Inflammatory macrophage (primary cell): ENCODE measurements at places on chromosomes 4 and X.

GRCh38 chrX:1108501-1109445 lies 103.7 kb downstream of the CRLF2 start:
- no peak for DNase-seq

- DNase-seq: no peak
These were observed 1650.6 kb upstream of the IGFBP7 start for GRCh38 chr4:58760737-58761136.

DNA sequence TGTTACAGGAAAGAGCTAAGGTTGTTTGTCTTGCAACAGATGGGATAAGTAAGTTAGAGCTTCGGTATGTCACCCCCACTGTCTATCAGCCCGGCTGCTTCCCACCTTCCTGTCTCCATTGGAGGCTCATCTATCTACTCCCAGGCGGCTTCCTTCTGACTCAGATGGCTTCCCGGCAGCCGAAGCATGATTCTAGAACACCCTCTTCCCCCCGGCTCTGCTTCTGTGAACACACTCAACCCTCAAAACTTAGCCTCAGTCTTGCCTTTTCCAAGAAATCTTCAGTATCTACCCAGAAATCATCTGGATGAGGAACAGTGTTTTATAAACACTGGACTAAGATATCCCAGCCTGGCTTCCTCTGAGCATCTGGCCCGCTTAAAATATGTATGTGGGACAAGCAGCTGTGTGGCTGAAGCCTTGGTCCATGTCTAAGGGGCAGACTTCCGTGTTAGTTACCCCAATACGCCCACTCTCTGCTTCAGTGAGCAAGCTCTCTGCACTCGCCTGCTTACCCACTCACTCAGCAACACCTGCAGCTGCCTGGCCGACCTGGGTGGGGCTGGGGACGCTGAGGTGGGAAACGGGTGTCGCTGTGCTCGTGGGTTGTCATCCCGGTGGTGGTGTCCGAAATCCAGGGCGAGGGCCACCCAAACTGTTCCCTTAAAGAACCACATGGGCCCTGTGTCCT lies 12.0 kb upstream of the SLC2A9 start:
- DNase-seq: peak; percentile 59

GRCh38 chr4:48830706-48831531 lies at the start of gene OCIAD1:
OCIAD1 (plus strand) TSS chr4:48831088; CDS start chr4:48832625, 1,537 bp downstream.
- DNase-seq: peak; percentile 99

DNA sequence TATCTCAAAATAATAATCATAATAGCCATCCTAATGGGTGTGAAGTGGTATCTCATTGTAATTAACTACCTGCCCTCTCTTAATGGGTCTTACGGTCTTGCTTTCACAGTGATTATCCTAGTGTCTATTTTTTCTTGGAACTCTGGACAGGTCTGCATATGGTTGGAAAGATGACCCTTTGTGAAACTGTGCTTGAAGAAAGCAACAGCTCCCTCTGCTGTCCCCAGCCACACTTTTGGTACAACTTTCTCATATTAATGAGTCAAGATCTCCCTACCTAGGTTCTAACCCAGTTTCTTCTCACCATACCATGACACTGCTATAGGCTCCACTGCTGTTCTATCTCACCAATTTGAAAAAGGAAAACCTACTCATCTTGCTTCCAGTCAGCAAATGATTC lies 2.4 kb downstream of the TFDP3 start:
- no peak for DNase-seq

DNA sequence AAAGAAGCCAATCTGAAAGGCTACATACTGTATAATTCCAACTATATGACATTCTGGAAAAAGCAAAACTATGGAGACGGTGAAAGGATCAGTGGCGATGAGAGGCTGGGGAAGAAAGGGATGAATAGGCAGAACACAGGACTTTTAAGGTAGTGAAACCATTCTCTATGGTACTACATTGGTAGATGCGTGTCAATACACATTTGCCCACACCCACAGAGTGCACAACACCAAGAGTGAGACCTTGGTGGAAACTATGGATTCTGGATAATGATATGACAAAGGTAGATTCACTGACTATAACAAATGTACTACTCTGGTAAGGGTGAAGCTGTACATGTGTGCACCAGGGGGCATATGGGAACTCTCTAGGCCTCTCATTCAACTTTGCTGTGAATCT lies 134.5 kb downstream of the FBXW7 start:
- DNase-seq: no peak

GRCh38 chr4:121951521-121952110 lies at the start of gene TRPC3:
TRPC3 (minus strand) TSS chr4:121952060; CDS start chr4:121951680, 380 bp downstream.
- peak; percentile 29 for DNase-seq

DNA sequence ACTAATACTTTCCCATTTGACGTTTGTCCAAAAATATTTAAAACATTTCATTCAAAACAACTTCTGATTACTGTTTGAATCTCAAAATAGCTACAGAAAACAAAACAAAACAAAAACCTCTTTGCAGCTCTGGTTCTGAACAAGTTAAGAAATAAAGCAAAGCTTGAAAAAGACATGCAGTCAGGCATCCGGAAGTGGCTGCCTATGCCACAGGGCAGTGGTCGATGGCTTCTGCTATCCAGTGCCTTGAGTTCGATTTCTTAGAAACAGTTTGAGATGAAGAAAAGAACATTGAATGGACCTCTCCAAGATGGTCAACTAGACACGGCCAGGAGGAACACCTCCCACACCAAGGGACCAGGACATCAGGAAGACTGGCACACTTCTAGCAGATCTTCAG lies 125.3 kb downstream of the SCFD2 start:
- no peak for DNase-seq

DNA sequence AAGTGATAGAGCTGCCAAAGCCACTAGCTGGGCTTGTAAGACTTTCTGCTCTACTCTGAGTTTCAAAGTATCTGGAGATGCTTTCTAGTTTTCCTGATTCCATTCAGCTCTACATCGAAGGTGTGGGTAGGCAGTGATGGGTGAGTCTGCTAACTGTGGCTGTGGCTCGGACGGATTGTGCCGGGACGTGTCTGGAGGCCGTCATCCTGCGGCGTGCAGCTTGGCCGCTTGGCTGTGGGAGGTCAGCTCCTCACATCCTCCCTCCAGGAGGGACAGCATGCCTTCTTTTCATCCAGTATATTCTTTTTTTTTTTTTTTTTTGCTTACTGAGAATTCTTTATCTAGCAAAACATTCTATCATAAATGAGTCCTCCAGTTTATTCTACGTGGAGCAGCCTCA lies 77.9 kb upstream of the AADAT start:
- DNase-seq: no peak

- no peak for DNase-seq
These were observed 618.6 kb downstream of the DMD start for GRCh38 chrX:32592786-32593185.

GRCh38 chr4:101289306-101289705 lies 58.0 kb downstream of the PPP3CA start:
- peak; percentile 16 for DNase-seq

- peak; percentile 20 for DNase-seq
These were observed 47.9 kb downstream of the STARD8 start for GRCh38 chrX:68695206-68695845.

DNA sequence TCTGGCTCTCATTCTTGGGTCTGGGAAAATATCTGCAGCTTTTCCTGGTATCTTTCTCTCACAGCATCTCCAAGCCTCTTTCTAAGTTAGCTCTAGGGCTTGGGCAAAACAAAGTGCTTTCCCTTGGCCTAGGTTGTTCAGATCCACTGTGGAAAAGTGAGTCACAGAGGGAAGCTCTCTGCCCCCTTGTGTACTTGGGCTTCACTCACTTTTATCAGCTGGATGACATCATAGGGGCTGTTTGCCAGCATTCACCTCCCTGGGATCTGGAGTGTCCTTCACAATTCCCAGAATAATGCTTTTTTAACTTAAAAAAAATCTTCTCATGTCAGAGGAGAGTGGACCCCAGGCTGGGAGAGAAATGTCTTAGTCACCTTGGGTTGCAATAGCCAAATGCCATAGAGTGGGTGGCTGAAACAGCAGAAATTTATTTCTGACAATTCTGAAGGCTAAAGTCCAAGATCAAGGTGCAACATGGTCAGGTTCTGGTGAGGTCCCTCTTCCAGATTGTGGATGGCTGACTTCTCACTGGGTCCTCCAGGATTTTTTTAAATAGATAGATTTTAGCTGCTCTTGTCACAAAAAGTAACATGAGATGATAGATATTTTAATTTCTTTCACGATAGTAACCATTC lies 247.8 kb downstream of the SH2D1A start:
- no peak for DNase-seq

- DNase-seq: no peak
These were observed 61.1 kb downstream of the ADAMTS3 start for GRCh38 chr4:72507860-72508419.

- DNase-seq: no peak
These were observed 1.7 kb downstream of the PDGFC start for GRCh38 chr4:156969911-156970310.

GRCh38 chr4:69800599-69800998 lies 40.2 kb upstream of the SULT1B1 start:
- no peak for DNase-seq

DNA sequence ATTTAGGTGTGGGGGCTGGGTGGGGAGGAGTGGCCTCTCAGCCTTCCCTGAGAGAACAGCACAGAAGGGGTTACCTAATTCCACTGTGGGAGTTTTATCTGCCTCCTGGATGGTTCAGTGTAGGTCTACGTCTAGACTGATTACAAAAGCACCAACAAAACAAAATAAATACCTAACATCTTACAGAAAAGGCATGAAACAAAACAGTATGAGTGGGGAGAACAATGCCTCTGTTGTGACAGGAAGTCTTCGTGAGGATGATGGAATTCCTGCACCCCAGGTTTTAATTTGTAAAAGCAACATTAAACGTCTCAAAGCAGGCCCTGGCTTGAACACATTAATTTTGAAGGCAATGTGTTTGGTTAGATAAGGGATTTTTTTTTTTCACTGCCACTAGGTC lies 112.1 kb upstream of the GPC4 start:
- DNase-seq: no peak

GRCh38 chrX:38336538-38337240 lies 9.4 kb upstream of the RPGR start:
- DNase-seq: no peak

DNA sequence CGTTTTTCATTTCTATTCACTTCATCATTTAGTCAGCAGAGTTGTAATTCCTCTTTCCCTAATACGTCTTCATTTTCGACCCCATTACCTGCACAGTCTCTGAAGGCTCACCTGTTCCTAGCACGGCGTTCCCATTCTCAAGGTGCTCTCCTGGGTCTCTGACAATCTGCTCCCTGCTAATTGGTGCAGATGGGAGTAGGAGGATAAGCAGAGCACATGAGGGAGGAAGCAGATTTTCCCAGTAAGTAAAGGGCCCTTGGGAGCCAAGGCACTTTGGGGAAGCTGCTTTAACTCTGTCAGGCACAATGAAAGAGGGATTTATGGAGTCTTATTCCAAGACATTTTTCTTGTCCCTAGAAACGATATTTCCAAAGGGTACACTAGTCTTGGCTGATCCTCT lies 466.4 kb downstream of the STIM2 start:
- DNase-seq: no peak

DNA sequence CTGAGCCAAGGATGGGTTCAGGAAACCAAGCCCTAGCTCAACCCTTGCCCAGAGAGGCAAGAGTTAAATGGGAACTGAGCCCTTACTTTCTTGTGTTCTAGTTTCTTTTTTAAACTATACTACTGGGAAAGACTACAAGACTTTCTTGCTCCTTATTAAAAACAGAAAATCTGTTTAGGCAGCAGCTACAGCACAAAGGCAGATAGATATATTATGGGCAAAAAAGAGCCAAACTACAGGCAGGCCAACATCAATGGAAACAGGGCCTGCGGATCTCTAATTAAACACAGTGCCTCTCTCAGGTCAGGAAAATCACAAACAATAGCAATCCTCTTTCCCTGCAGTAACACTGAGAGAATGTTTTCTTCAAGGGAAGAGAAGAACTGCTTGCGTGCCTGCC lies 226.0 kb downstream of the LDB2 start:
- DNase-seq: no peak

DNA sequence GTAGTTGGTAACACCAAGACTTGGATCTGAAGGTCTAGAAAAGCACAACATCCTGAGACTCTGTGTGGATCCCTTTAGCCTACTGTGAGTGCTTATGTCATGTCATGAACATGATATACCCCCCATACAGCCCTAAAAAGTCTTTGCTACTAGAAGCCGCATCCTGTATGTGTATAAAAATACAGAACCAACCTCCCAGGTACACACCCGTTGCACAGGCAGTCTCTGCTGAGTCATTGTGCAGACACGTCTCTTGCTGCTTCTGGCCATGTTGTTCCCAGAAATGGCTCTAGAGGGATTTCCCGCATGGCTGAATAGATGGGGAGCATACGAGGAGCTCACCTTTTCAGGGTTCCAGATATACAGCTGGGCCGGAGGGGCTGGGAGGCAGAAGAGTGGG lies 93.3 kb downstream of the MAMLD1 start:
- no peak for DNase-seq

DNA sequence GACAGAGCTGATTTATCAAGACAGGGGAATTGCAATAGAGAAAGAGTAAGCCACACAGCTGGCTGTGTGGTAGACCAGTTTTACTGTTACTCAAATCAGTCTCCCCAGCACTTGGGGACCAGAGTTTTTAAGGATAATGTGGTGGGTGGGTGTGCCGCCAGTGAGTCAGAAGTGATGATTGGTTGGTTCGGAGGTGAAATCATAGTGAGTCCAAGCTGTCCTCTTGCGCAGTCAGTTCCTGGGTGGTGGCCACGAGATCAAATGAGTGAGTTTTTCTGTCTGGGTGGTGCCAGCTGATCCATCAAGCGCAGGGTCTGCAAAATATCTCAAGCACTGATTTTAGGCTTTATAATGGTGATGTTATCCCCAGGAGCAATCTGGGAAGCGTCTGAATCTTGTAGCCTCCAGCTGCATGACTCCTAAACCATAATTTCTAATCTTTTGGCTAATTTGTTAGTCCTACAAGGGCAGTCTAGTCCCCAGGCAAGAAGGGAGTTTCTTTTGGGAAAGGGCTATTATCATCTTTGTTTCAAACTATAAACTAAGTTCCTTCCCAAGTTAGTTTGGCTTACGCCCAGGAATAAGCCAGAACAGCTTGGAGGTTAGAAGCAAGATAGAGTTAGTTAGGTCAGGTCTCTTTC lies 44.0 kb upstream of the PPP1R2C start:
- no peak for DNase-seq

DNA sequence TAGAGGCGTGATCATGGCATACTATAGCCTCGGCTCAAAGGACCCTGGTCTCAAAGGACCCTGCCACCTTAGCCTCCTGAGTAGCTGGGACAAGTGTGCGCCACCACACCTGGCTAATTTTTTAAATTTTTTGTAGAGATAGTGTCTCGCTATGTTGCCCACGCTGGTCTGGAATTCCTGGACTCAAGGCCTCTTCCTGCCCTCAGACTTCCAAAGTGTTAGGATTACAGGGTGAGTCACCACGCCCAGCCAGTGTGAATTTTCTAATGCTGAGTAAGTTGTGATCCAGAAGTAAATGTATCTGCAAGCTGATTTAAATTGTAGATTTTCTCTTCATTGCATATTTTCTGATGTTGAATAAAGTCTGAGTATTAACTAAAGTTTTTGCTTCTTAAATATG lies 2.6 kb upstream of the ZNF674 start:
- no peak for DNase-seq

- no peak for DNase-seq
These were observed 15.7 kb downstream of the FOXR2 start for GRCh38 chrX:55638933-55639332.

- no peak for DNase-seq
These were observed 8.6 kb upstream of the HS6ST2 start for GRCh38 chrX:132967049-132967448.
